ENCODE measurements at places on chromosomes 2 and 18.

DNA sequence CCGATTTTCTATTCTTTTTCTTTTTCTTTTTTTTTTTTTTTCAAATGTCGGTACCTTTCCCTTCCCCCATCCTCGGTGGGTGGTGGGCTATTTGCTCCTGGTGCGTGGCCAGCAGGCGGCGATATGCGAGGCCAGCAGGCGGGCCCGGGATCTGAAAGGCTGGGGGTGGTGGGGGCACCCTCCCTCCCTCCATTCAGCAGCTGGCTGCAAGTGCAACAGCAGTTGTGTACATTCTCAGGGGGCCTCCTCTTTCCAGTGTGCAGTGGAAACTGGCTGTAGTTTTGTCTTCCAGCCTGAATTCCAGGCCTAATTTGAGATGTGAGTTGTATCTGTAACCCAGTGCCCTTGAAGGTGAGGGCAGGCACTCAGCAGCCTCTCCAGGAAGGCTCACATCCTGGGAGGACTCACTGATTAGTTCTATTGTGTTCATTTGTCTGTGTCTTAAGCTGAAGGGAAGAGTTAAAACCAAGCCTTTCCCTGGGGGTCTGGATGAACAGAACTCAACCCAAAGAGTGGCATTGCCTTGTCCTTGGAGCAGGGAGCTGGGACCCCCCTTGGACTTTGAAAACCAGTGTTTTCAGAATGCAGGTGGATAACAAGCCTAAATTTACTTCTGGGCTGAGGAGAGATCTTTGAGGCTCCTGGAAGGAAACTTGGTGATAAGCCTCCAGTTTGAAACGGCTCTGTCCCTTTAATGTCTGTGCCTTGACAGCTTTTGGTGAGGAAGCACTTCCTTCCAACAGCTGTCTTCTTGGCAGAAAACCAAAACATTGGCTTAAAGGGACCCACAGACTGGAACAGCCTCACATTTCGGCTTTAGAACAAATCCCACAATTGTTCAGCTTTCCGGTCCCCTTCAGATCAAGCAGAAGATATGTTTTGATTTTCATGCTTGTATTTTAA is 3.3 kb downstream of the MYCN start:
- peak; percentile 98 for DNase-seq

- no peak for DNase-seq
Observed at GRCh38 chr2:159963700-159964099, 98.7 kb downstream of the PLA2R1 start.

GRCh38 chr2:75994759-75995158 is 284.0 kb upstream of the GCFC2 start:
- DNase-seq, result no peak

DNA sequence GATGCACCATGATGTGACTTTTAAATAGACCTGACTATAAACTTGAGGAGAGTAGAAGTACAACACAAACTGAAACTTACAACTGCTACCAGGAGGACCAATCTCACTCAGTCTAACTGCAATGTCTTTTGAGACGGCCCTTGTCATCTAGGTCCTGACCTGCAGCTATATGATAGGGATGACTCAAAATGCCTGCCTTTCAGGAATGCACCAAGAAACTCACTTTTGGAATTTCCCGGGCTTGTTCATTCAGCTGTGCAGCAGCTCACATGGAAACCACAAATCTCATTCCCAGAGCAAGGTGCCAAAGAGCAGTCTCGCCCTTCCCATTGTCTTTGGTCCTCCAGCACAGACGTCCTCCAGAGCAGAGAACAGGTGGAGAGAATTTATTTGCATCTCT is 113.7 kb downstream of the SPOPL start:
- no peak for DNase-seq

GRCh38 chr18:65415098-65415497 is 335.7 kb upstream of the CDH7 start:
- DNase-seq, result no peak

DNA sequence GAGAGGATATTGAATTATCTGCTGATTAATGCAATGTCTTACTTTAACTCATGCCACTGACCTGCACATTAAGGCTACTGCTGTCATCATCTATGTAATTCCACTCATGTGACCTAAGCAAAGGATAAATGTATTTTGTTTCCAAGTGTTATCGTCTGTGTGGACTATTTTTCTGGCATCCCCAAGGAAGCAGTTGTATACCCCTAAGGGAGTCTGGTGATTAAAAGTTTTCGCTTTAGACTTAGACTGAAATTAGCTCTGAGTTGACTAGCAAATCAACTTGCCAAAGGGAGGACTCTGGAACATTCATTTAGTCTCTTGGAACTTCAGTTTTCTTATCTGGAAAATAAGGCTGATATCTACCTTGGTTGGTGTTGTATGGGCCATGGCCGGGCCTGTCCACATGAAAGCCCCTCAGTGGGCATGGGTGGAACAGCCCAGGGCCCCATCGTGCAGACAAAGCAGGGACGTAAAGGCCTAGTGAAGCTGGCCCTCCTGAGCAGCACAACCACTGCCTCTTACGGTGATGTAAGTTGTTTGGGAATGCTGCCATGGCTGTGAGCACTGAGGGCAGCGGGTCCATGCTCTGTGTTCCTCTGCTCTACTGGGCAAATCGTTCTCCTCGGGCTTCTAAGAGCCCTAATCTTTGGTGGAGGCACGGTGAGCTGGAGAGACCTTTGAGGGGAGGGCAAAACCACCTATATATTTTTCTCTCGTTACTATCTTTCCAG is 144.4 kb upstream of the RNF152 start:
- DNase-seq, result no peak

- no peak for DNase-seq
Observed at GRCh38 chr2:170824526-170825015, 7.9 kb downstream of the GAD1 start.

DNA sequence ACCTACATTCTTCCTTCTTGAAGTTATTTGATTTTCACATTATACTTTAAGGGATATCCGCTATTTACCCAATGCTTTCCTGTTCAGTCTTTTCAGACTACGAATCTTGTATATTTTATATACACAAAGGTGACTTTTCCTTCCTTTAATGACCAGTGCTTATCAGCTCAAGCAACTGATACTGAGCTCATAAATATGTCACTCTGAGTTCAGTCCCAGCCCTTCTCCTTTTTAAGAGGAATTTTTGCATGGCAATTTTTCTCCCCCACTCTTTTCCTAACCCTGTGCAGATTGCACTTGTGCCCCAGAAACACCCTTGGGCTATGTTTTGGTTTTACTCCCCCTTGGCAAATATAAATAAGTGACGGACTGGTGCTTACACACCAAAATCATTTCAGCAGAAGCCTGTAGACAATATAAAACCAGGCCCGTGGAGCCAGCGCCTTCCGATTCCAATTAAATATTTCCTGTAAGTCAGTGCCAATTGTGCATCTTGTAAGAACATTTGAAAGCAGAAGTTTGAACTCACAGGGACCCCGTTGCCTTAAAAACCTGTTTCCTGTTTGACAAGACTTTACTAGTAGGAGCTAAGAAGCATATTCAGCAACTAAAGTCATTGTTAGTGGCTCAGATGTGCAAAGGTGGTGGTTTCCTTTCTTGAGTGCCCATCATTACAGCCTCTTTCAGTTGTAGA is 66.3 kb upstream of the GATA6 start:
- DNase-seq, result peak; percentile 15

- peak; percentile 76 for DNase-seq
Observed at GRCh38 chr18:77870199-77870598, 620.6 kb downstream of the GALR1 start.

DNA sequence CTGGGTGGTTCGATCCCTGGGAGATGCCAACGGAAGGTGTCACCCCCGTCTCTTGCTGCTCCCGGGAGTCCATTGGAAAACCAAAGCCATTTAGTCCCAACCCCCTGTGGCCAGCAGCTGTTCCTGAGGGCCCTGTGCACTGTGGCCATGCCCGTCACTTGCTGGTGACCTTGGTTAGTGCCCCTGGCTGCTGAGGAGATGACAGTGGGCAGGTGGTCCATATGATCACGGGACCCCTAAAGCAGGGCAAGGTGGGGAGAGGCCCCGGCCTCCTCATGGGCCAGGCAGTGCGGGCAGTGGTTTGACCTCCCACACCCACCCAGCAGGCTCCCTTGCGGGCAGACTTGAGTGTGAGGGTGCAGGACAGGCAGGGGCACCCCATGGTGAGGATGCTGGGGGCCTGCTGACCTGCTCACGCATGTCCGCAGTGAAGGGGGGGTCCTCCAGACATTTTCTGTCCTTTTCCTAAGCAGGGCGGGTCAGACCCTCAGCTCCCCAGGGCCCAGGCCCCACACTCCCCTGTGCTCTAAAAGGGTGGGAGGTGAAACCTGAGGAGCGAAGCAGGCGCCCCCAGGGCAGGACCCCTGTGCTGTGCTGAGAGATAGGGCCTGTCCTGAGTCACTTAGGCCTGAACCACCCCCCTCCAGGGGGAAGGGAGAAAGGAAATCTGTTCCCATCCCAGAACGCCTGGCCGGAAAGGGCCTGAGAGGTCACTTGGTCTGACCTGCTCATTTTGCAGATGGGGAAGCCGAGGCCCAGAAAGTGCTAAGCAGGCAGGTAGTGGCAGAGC is 6.8 kb downstream of the ITM2C start:
- no peak for DNase-seq

GRCh38 chr2:217735034-217735433 is 267.8 kb downstream of the TNS1 start:
- no peak for DNase-seq

- DNase-seq, result no peak
Observed at GRCh38 chr18:58785171-58785805, 79.4 kb upstream of the ZNF532 start.

- no peak for DNase-seq
Observed at GRCh38 chr2:66840321-66841002, 405.5 kb downstream of the MEIS1 start.

DNA sequence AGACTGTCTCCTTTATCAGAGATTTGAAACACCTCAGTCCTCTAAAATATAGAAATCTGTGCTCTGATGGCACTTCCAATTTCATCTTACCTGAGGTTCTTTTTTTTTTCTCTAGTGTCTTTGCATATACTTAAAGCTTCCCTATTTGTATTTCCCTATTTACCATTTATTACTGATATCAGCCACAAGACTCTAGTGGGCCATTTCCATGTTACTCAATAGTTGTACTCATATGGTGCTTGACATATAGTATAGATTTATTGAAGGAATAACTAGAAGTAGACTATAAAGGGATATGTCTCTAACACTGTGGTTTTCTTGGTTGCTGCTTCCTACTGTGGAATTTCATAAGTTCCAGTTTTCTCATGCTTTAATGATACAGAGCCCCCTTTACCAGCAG is 3.0 kb downstream of the RBM45 start:
- no peak for DNase-seq

DNA sequence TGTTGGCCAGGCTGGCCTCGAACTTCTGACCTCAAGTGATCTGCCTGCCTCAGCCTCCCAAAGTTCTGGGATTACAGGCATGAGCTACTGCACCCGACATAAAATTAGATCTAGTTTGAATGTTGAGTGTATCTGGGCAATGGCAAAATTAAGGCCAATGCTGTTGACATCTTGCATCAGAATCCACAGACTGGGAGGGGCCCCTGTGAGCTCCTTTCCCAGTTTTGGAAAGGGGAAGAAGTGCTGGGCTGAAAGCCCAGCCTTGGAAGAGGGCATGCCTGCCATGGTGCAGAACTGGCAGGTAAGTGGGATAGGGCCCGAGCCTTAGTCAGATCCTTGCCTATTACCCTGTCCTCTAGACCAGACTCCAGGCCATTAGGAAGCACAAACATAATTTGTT is 4.5 kb upstream of the MYOM1 start:
- DNase-seq, result no peak

DNA sequence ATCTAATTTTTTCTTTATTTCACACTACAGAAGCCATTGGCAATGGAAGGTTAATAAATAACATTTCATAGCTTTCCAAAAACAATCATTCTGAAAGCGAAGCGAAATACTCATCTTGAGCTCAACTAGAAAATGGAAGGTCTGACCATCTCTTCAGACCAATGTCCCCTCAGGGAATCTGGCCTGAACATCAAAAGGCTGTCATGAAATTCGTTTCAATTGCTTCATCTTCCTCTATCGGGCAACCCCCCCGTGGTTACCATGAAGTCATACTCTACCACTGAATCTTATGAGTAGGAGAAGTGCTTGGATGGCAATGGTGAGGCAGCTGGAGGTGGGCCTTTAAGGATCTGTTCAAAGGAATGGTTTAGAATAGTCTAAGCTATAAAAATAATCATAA is 22.9 kb upstream of the CYTIP start:
- DNase-seq, result no peak
